Aorta (tissue), 5 donors: ENCODE measurements at places on chromosomes 13 and 19. TPM values are rescaled to one million over a fixed set of nuclear protein-coding genes. Genes with fewer than 3 reads are reported as not detected.
A peak's percentile ranks its signal among the peaks of the same experiment; 100 is the strongest.

Gene RXFP2
- not detected for total RNA-seq

Gene TNNI3
- not detected for total RNA-seq

Gene LILRA5
- 5.5 TPM for total RNA-seq

Gene LYL1
- total RNA-seq = 28.6 TPM

Gene LILRB4
- total RNA-seq = 10.1 TPM

Gene SOX1
- total RNA-seq = not detected

Gene PRR19
- 0.23 TPM for total RNA-seq

Gene RCBTB2
- total RNA-seq = 25.7 TPM

DNA sequence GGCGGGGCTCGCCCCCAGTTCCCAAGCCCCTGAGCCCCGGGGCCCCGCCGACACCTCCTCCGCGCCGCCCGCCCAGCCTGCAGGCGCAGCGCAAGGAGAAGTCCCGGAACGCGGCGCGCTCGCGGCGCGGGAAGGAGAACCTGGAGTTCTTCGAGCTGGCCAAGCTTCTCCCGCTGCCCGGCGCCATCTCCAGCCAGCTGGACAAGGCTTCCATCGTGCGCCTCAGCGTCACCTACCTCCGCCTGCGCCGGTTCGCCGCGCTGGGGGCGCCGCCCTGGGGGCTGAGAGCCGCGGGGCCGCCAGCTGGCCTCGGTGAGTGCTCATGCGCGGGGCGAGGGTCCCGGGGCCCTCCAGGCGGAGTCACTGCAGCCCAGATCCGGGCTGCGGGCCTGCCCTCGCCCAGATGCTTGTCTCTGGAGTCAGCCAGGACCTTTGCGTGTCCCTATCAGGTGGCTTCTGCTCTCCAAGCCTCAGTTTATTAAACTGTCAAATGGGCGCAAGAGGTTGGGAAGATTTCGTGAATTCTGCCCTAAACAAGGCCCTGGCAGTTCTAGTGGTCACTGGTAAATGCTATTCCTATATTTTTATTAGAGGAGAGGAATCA lies 2.0 kb downstream of the NPAS1 start:
- no peak for DNase-seq
- H3K36me3 ChIP-seq = no peaks in the 10 kb centered on the region
- no peaks in the 10 kb centered on the region for H3K4me1 ChIP-seq
- H3K27me3 ChIP-seq = no peaks in the 10 kb centered on the region
- no peak overlapping the region for H3K27ac ChIP-seq

DNA sequence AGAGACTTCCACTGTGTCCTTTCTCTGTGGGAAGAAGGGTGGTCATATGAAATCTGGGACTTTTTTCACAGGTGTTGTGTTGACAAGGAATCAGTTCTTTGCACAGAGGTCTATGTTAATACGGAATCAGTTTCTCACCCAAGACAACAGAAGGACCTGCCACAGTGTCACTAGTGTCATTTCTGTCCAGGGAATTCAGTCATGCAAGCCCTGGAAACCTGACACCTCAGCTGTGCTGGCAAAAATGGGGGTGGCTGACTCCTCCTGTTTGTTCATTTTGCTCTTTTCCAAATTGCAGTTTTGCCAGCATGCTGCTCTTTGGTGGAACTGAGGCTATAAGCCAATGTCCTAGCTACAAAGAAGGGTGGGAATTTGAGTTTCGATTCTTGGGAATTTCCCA lies 49.8 kb upstream of the ESD start:
- H3K36me3 ChIP-seq = no peaks in the 10 kb centered on the region
- no peak overlapping the region for H3K27ac ChIP-seq
- H3K27me3 ChIP-seq = no peaks in the 10 kb centered on the region
- H3K4me3 ChIP-seq = no peak overlapping the region
- no peaks in the 10 kb centered on the region for H3K4me1 ChIP-seq

DNA sequence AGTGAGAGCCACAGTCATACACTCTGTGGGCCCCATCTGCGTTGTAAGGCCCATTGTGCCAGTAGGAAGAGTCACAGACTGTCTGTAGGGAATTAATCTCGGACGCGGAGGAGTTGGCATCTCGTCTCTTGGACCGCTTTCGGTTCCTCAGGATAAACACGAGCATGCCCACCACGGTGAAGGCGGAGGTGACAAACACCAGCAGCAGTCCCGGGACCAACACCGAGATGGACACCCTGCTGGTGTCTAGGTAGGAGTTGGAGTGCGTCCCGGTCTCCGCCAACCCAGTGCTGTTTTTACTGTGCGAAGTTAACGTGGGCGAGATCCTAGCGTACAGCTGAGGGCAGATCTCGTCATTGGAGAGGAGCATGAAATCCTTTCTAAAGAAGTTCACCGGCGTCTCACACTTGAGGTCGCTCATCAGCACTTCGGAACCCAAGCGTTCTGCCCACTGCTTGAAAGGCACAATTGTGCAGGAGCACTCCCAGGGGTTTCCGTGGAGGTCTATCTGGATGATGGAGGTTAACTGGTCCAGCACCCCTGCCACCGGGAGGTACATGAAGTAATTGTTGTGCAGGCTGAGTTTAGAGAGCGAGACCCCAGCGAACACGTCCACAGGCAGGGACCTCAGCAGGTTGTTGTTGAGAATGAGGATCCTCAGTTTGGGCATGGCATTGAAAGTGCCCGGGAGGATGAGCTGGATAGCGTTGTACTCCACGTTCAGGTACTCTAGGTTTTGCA lies 2.7 kb downstream of the SLITRK1 start:
- DNase-seq = peak; percentile 52
- H3K27me3 ChIP-seq = no peaks in the 10 kb centered on the region
- H3K4me1 ChIP-seq = no peaks in the 10 kb centered on the region
- H3K36me3 ChIP-seq = no peaks in the 10 kb centered on the region
- no peak overlapping the region for H3K27ac ChIP-seq

DNA sequence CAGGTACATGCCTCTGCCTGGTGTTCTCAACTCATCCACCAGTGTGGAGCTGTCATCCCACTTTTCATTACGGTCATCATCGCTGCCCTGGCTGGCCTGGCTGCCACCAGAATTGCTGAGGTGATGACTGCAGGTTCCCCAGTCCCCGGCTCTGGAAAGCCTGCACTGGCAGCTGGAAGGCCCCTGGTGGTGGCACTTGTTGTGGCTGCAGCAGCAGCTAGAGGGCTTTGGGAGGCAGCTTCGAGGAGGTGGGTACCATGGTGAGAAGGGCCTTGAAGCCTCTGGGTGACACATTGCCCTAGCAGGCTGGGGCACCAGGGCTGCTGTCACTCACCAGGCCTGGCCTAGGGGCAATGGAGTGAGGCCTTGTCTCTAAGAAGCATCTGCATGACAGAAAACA lies 25.3 kb upstream of the ZNF14 start:
- no peaks in the 10 kb centered on the region for H3K4me1 ChIP-seq
- no peaks in the 10 kb centered on the region for H3K27me3 ChIP-seq
- H3K4me3 ChIP-seq = no peak overlapping the region
- no peak for DNase-seq
- no peak overlapping the region for H3K27ac ChIP-seq

GRCh38 chr13:44394658-44395057 lies 21.0 kb downstream of the SERP2 start:
- H3K27ac ChIP-seq = no peak overlapping the region
- H3K27me3 ChIP-seq = no peaks in the 10 kb centered on the region
- no peak for DNase-seq
- H3K36me3 ChIP-seq = no peaks in the 10 kb centered on the region

DNA sequence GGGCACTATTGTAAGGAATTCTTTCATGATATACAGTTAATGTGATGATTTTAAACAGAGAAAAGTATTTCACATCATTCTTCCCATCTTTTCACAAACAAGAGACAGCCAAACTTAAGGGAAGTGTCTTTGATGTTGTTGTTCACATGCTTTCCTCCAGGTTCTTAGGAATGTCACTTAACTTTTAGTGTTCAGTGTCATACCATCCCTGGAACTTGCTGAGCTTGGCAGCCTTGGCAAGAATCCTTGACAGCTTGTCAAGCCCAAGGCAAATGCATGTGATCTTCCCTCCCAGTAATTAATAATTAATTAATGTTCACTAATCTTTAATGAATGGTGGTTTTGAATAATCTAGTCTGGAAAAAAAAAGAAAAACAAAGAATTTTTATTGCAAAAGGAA lies 727.9 kb upstream of the PRR20A start:
- no peaks in the 10 kb centered on the region for H3K36me3 ChIP-seq
- DNase-seq = no peak
- H3K4me3 ChIP-seq = no peak overlapping the region
- no peaks in the 10 kb centered on the region for H3K4me1 ChIP-seq
- no peak overlapping the region for H3K27ac ChIP-seq

GRCh38 chr19:13996928-13997630 lies 9.0 kb downstream of the RFX1 start:
- H3K27ac ChIP-seq = no peak overlapping the region
- peak; percentile 33 for DNase-seq
- no peaks in the 10 kb centered on the region for H3K27me3 ChIP-seq
- no peak overlapping the region for H3K4me3 ChIP-seq

GRCh38 chr19:12723381-12723640 lies 421 bp downstream of the TNPO2 start:
- no peaks in the 10 kb centered on the region for H3K4me1 ChIP-seq
- H3K36me3 ChIP-seq = no peaks in the 10 kb centered on the region
- no peak for DNase-seq
- H3K4me3 ChIP-seq = peak overlapping the region; percentile 64
- no peak overlapping the region for H3K27ac ChIP-seq

DNA sequence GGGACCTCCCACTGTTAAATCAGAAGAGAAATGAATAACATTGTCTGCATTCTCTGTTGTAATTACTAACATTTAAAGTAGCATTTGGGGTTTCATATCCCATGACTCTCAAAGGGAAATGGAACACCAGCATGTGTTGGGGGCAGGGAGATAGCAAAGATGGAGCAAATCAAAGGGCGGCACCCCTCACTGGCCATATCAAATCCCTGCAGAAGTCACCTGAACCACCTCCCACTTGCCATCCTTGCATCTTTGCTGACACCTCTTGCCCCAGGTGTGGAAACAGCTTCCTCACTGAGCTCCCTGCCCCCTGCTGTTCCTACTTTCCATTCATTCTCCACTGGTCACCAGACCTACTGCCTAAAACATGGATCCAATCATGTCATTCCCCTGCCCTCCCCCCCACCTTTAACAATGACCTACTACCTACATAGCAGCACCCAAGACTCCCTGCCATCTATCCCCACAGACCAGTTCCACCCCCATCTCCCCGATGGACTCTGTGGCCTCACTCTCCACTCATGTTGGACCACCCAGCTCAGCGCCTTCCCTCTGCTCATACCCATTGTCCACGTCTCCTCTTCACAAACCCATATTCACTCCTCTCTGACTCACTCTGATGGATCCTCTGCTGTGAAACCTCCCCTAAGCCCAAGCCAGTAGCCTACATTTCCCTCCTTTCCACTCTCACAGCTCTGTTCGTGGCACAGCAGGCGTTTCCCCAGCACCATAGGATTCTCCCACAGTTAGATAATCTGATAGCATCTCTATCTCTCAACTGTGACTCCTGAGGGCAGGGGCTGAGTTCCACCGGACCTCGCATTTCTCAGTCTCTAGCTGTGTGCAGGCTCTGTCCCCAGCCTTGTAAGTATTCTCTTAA lies 55.9 kb downstream of the DLEU7 start:
- H3K27me3 ChIP-seq = no peaks in the 10 kb centered on the region
- no peak for DNase-seq
- no peaks in the 10 kb centered on the region for H3K36me3 ChIP-seq
- no peak overlapping the region for H3K4me3 ChIP-seq
- H3K4me1 ChIP-seq = no peaks in the 10 kb centered on the region

DNA sequence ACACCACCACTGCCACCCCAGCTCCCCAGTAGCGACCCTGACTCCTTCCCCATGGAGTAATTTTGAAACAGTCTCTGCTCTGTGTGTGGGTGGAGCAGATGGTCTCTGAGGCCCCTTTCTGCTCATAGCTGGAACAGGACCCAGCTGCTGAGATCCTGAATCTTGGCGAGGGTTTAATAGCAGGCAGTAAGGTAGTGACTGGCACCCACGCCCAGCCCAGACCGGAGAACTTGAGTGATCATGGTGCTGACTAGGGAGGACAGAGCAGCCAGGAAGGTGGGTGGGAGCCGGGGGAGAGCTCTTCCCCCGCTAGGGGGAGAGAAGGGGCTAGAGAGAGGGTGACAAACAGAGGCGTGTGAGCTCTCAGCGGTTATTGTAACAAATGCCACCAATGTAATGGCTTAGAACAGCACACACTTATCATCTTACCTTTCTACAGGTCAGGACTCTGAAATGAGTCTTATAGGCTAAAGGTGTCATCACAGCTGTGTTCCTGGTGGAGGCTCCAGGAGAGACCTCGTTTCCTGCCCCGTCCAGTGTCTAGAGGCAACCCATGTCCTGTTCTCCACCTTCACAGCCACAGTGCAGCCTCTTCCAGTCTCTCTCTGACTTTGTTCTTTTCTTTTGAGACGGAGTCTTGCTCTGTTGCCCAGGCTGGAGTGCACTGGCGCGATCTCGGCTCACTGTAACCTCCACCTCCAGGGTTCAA lies 7.2 kb upstream of the ACER1 start:
- H3K27me3 ChIP-seq = no peaks in the 10 kb centered on the region
- no peak overlapping the region for H3K27ac ChIP-seq
- no peak overlapping the region for H3K4me3 ChIP-seq
- H3K36me3 ChIP-seq = no peaks in the 10 kb centered on the region
- DNase-seq = no peak

GRCh38 chr19:2213799-2214198 lies 22.3 kb downstream of the PLEKHJ1 start:
- peaks cover 6% of the 10 kb centered on the region for H3K36me3 ChIP-seq
- H3K4me1 ChIP-seq = no peaks in the 10 kb centered on the region
- H3K27ac ChIP-seq = no peak overlapping the region
- H3K27me3 ChIP-seq = no peaks in the 10 kb centered on the region

DNA sequence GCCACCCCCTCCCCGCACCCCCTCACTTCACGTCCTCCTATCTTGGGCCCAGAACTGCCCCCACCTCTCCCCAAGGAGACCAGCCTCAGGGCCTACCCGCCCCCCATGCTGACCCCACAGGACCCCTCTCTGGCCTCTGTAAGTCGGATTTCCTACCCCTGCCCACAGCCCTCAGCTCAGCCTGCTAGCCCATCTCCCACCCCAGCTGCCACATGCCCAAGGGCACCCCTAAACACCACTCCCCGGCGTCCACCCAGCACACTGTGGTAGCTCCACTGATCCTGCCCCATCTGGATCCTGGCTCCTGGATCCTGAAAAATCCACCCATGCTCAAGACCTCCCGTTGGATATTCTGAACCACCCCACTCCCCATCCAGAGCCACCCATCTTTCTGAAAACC lies 805 bp downstream of the EVI5L start:
- no peaks in the 10 kb centered on the region for H3K36me3 ChIP-seq
- no peak for DNase-seq
- peak overlapping the region; percentile 70 for H3K4me3 ChIP-seq

DNA sequence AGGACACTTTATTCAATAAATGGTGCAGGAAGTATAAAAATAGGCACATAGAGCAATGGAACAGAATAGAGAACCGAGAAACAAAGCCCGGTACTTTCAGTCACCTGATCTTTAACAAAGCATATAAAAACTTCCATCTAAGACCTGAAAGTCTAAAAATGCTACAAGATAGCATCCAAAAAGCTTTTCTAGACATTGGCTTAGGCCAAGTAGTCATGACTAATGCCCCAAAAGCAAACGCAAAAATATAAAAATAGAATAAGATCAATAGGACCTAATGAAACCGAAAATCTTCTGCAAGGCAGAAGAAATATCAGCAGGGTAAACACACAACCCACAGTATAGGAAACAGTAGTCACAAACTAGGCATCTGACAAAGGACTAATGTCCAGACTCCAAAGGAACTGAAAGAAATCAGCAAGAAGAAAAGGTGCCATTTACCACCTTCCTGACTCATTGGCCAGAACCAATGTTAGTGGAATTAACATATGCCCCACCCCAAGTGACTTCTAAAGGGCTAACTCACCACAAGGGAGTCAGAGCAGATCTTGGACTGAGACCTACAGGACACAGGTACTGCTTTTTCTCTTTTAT lies 40.8 kb upstream of the CEACAM21 start:
- DNase-seq = no peak
- H3K4me1 ChIP-seq = no peaks in the 10 kb centered on the region
- H3K36me3 ChIP-seq = no peaks in the 10 kb centered on the region
- H3K27ac ChIP-seq = no peak overlapping the region
